Prostate gland (tissue), 2 donors: ENCODE measurements at places on chromosomes 3 and 15.

DNA sequence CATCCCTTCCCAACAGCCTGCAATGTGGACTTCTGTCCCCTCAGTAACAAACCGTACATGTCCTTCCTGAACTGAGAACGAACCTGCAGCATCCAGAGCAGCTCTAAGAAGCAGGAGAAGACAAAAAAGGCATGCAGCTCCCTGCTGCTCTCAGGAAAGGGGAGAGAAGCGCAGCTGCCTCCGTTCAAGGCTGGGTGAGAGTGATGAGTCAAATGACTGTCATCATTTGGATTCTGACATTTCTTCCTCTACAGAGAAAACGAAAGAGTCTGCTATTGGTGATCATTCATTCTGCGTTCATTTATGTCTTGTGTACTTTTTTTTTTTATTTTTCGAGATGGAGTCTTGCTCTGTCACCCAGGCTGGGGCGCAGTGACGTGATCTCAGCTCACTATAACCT is 677.8 kb downstream of the FHIT start:
- DNase-seq = no peak

DNA sequence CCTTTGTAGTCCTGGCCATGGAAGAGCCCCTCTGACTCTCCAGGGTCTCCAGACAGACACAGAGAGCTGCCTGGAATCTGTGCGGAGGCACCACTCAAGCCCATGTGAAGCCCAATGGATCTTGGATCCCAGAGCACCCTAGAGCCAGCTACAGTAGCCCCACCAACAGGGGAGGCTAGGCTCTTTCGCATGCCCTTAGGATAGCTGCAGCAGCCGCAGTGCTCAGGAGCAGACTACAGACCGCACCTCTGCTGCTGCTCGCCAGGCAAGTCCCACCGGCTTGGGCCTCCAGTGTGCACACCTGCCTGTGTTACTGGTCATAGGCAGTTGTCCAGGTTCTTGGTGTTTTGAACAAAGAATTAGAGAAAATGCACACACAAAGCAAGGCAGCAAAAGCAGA is 131.6 kb downstream of the SPATA16 start:
- no peak for DNase-seq

GRCh38 chr3:161042023-161042501 is 63.1 kb downstream of the B3GALNT1 start:
- no peak for DNase-seq

DNA sequence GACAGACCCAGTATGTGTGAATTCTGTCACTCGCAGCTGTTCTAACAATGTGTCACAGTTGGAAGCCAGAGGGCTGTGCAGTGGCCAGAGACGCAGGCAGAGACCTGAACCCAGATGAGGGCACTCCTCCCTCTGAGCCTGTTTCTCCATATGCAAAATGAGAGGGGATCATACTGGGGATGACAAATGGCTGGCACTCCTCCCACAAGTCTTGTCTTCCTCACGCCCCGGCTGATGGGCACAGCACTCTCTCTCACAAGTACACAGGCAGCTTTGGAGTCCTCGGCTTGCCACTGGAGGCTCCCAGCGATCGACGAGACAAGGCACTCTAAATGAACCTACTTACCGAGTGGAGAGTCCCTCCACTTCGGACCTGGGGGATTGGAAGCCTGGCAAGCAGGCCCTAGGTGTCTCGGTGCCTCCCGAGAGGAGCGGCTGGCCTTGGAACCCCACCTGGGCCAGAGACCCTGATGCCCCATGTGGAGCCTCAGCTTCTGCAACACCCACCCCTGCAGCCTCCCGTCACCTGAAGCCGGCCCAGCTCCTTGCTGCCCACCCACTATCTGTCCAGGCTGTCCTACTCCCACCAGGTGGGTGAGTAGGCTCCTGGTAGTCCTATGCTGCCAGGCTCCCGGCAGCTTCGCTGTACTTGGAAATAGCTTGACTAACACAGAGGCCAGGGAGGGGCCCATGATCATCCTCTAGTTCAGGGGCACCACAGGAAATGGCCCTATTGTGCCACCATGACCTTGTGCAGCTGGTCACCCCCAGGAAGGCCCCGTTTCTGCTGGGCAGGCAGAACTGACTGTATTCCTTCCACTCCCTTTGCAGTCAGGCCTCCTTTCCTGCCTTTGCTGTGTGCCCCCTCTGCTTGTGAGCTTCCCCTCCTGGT is 65.0 kb upstream of the IQSEC1 start:
- no peak for DNase-seq

GRCh38 chr3:41565948-41566514 is 366.7 kb downstream of the CTNNB1 start:
- no peak for DNase-seq

- DNase-seq = no peak
Observed at GRCh38 chr15:57445872-57446271, 69.6 kb downstream of the CGNL1 start.

- DNase-seq = no peak
Observed at GRCh38 chr3:139307601-139308555, 35.9 kb upstream of the MRPS22 start.

- DNase-seq = no peak
Observed at GRCh38 chr15:67937153-67937761, 97.4 kb upstream of the RNU6-1 start.

GRCh38 chr3:101719604-101720185 is 4.7 kb upstream of the CEP97 start:
- DNase-seq = no peak

DNA sequence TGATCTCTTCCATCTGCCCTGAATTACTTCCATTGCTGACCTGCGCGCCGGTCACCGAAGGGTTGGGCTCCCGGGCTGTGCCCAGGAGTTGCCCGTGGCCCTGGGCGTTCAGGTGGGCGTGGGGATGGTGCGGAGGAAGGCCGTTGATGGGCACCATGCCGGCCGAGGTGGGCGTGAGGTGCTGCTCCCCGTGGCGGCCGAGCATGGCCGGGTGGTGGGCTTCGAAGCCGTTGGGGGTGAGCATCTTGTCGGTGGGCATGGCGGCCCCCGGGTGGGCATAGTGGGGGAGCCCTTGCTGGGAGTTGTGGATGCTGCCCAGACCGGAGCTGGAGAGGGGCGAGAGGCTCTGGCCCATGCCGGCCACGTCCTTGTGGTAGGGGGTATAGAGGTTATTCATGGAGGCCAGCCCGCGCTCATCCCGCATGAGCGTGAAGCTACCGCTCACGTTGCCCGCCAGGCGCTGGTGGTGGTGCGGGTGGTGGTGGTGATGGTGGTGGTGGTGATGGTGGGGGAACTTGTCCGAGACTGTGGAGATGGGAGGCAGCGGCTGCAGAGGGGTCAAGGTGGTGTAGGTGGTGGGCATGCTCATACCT is 1.0 kb downstream of the ONECUT1 start:
- no peak for DNase-seq

DNA sequence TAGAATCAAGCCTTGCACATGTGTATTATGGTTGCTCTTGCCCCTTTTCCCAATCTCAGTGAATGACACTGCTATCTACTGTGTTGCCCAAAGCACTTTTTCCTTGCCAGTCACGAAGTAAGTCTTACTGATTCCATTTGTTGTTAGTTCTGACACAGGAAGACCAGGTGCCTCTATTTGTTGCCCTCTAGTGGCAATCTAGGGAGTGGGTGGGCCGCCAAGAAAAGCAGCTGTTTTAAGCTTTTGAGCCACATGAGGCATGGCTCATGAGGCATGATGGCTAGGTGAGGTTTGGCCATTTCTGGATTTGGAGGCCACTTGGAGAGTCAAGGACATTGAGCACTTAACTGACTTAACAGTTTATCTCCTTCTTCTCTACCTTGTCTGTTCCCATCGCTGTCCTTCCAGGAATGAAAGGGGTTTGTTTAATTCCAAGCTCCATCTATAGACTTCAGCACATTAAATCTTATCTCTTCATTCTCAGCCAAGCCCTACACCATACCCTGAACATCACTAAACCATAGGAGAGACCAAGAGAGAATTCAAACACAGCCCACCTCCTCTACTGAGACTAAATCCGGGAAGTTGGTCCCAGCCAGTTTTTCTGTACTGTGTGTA is 103.1 kb downstream of the HCN4 start:
- DNase-seq = no peak

GRCh38 chr15:45129651-45130129 is at the start of the genes DUOX1 and DUOXA1:
Gene DUOX1, plus strand, starts transcription at chr15:45129994. Its CDS starts 1,973 bp downstream, at chr15:45131967.
Gene DUOXA1, minus strand, starts transcription at chr15:45129879. Its CDS starts 6,865 bp downstream, at chr15:45123014.
- DNase-seq = peak; percentile 74

- no peak for DNase-seq
Observed at GRCh38 chr3:69321301-69322157, 64.4 kb downstream of the FRMD4B start.

DNA sequence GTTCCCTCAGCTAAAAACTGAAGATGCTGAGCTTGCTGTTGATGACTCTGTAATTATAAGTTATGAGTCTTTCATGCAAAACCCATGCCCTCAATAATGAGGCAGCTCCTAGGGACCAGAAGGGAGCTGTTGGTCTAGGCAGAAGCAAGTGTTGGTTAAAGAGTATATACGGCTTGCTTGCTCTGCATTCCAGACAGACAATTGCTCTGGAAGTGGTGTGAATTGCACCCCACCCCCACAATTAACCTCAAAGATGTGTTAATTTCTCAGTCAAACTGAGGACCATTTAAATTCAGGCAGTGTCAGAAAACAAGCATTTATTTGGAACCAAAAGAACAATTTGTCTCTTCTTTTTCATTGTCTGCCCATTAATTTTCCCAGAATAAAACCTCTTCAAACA is 163.5 kb upstream of the EOMES start:
- DNase-seq = no peak

- DNase-seq = no peak
Observed at GRCh38 chr3:51360806-51361205, 24.3 kb upstream of the MANF start.

GRCh38 chr3:100252001-100252400 is 8.8 kb upstream of the TBC1D23 start:
- no peak for DNase-seq

DNA sequence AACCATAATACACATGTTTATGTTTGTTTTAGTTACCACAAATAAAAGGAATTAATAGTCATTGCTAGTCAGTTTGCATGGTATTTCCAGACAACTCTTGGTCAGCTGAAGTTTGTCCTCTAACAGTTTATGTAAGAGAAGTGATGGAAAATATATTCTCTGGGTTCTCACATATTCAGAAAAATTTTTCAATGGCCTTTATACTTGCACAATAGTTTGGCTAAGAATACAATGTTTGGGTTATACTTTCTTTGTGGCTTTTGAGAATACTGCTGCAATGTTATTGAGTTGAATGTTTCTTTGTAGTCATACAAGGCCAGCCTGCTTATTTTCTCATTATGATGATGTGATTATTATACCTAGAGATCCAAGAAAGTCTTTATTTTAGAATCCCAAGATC is 133.9 kb downstream of the RAP2B start:
- DNase-seq = no peak

DNA sequence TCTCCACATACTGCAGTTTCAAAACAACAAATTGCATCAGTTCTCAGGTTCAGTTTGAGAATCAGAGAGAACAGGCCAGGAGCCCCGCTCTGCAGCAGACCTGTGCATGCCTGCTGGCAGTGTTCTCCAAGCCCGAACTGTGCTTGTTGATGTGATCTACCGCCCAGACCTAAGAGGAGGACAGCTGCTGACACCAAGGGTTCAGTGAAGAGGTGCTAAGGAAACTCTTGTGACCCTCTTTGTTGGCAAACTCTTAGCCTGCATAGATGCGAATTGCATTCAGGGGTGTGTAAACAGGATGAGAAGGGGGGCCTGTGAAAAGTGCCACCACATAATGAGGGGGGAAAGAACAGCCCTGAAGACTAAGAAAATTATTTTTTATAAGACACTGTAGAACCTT is 89.8 kb downstream of the PDE8A start:
- no peak for DNase-seq

GRCh38 chr3:156763931-156764720 is 62.0 kb upstream of the LEKR1 start:
- no peak for DNase-seq
